Activated T-cell treated with anti-CD3 and anti-CD28 coated beads for 48 hours (primary cell): ENCODE measurements at places on chromosomes 4 and X.

- no peak for DNase-seq
These were observed 161.0 kb downstream of the CPXCR1 start for GRCh38 chrX:88908056-88908455.

GRCh38 chr4:55397520-55398321, 2.0 kb downstream of the TMEM165 start:
- no peak for DNase-seq

GRCh38 chr4:14309431-14309830, 681.9 kb upstream of the BOD1L1 start:
- no peak for DNase-seq

- DNase-seq: no peak
These were observed 376.0 kb downstream of the BCOR start for GRCh38 chrX:39721566-39722279.

DNA sequence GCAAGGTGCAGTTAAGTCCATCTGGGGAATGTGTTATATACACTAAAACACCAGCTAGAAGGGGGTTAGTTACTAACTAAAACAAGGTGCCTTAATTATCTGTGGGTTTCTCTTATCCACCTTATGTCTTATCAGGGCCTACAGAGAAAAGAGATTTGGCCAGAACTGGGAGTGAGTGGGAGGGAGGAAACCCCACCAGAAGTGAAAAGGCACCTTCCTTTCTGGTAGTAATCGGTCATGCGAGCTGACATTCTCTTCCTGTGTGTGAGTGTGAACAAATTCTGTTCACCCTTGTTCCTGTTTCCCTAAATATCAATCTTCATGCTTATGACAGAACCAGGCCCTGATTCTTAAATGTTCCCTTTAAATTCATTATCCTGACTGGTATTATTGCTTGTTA, 43.5 kb downstream of the SRPX2 start:
- DNase-seq: no peak

DNA sequence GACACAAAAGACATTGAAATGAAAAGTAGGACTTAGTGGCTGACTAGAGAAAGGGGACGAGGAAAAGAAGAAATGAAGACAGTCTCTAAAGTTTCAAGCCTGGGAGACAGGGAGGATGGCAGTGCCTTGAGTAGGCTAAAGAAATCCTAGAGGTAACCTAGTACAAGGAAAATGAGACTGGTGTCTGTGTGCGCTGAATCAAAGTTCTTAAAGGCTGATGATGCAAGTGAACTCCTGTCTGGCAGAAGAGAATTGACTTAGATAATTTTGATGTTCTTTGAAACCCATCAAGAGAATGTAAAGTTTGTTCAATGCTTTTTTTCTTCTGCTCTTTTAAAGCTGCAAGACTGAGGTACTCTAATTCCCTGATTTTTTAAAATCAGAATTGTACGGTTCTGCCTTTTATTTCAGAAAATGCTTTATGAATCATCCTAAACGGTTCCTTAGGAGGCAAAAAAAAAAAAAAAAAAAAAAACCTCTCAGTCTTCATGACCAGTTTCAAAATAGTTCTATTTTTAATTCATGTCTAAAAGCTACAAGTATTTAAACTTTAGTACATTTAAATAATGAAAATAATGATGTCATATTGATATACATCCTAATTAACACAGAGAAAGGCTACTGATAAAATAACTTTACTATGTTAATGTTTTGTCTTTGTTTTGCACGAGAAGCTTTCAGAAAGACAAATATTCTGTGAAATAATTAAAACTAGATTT, 189.8 kb downstream of the PPP3CA start:
- DNase-seq: no peak

GRCh38 chr4:70945452-70946055, 43.4 kb downstream of the MOB1B start:
- DNase-seq: no peak

GRCh38 chrX:101659601-101660063, at the start of gene ARMCX2:
Gene ARMCX2, minus strand, starts transcription at chrX:101659850. Its CDS starts 2,262 bp downstream, at chrX:101657588.
- no peak for DNase-seq

DNA sequence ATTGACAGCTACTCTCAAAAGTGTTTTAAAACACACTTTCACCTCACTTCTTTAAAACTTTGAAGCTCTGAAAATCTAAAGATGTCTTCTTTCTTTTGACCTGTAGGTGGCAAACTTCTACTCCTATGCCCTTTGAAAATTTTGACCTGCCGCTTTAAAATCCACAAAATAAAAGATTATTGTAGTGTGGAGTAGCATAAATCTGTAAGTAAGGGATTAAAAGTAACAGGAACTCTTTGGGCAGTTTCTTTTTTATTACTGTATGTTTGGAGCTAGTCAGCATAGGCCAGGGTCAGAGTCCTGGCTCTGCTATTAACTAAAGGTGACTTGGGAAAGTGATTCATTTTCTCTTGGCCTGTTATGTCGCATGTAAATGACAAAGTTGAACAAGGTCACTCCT, 25.5 kb downstream of the BBS12 start:
- no peak for DNase-seq

GRCh38 chr4:45120163-45120562, 393.8 kb upstream of the GNPDA2 start:
- no peak for DNase-seq

DNA sequence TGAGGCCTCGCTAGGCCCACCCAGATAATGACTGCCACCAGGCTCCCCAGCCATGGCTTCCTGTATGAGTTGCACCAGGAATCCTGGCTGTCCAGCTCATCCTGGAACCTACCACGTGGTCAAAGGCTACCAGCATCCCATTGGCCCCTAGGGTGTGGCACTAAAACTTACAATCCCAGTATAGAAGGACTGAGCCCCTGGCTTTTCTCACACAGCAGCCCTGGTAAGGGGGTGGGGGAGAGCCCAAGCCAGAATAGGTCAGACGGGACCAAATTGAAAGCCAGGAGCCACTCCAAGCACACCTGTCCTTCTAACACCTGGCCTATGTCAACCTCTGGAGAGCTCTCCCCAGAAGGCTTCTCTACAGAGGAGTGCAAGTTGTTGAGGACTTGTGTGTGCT, 269.3 kb upstream of the AGTR2 start:
- DNase-seq: no peak

DNA sequence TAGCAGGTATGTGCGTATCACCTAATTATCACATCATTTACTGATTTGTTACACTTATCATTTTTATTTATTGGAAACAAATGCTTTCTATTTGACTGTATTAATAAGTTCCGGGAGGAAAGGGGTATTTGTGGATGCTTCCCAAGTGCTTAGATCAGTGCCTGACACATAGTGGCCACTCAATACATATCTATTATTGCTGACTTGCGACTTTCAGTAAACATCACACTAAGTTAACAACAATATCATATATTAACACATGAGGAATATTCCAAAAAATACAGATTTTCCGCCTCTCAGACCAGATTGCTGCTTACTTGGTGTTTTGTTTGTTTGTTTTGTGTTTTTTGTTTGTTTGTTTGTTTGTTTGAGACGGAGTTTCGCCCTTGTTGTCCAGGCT, 52.6 kb upstream of the ZFP42 start:
- no peak for DNase-seq

DNA sequence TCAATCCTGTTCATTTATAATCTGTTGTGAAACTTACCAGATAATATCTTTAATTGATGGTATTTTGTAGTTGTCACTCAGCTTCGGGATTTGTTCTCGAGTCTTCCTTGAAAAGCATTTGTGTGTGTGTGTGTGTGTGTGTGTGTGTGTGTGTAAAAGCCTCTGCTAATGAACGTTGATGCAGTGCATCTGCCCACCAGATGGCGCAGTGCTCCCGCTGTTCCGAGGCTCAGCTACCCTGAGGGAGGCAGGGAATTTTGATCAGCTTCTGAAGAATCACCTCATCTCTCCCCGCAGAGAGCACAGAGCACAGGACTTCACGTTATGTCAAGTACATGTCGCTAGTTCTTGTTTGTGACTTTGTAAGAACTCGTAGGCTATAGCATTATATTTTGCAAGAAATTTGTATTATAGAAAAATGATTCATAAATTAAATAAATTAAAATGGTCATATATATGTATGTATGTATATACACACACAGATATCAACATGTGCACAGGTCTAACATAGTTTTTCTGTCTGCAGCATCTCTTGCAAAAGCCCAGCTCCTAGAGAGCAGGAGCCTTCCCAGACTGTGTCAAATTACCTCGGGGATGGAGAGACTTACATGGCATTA, 316.7 kb upstream of the IGFBP7 start:
- DNase-seq: peak; percentile 29

DNA sequence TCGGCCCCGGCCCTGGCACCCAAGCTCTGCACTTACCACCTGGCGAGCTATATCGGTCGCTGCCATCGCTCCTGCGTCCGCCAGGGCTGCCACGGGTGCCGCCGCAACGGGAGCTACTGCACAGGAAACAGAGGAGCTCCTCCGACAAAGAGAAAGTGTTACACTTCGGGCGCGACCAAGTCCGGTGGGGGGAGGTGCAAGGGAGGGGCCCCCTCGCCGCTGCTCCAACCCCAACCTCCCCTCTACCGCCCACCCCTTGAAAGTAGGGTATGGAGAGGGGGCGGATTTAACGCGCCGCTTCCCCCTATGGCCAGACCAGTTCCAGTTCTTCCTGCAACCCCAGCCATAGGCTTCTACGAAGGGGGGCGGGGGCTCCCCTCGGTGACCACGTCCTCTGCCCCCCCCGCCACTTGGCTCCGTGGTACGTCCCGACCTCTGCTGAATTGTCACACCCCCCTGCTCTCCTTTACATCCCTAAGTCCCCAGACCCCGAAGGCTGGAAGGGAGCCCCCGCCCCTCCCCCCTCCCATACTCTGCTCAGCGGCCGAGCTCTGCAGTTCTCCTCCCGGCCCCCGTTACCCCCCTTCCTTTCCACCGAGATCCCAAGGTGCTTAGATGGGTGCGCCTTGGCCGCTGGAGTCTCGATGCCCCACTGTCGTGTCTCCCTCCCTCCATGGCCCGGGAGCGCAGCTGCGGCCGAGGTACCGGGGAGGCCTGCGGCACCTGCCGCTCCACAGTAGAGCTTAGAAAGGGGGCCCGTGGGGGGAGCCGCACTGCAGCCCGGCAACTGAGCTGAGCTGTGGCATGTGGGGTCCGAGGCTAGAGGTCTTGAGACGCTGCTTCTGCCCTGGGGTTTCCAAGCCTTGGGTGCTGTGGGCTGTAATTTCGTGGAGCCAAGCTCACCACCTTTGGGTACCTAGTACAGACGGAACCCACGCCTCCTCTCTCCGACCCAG, at the start of gene SEPTIN6:
TSS of gene SEPTIN6 (minus strand) at position 129 of the 956 bp plus-strand sequence. CDS start at position 66, 63 bp downstream.
- DNase-seq: peak; percentile 75

DNA sequence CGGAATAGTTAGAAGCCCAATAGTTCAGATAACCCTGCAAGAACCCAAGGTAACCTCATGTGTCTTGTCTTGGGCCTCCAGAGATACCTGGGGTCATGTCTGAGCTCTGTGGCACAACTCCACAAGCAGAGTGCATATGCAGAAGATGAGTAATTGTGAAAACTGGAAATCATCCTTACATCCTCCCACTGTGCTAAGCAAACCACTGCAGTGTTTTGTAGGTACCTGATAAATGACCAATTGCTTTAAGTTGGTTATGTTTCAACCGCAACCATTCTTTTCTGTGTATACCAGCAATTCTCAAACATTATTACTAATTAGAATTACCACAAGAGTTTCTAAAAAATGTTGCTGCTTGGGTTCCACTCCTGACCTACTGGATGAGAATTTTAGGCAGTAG, 73.2 kb downstream of the CBLL2 start:
- DNase-seq: no peak

DNA sequence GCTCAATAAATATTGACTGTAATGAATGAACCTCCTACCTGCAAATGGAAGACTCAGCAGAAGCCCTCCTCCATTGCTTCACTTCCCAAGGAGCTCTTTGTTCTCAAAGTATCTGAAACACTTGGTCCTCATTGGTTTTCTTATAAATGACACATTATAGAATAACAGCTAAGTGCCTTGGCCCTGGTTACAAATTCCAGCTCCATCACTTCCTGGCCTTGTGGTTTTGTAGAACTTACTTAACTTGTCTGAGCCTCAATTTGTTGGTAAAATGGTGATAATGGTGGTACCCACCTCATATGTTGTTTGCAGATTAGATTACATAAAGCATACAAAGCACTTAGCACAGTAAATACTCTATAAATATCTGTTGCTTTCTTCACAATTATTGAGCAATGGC, 25.2 kb upstream of the SMIM20 start:
- no peak for DNase-seq

- DNase-seq: no peak
These were observed 28.2 kb downstream of the FAM149A start for GRCh38 chr4:186132577-186133242.

GRCh38 chrX:134990801-134991481, at the start of gene SMIM10:
Gene SMIM10, plus strand, starts transcription at chrX:134990991. Its CDS starts 105 bp downstream, at chrX:134991096.
- peak; percentile 29 for DNase-seq

DNA sequence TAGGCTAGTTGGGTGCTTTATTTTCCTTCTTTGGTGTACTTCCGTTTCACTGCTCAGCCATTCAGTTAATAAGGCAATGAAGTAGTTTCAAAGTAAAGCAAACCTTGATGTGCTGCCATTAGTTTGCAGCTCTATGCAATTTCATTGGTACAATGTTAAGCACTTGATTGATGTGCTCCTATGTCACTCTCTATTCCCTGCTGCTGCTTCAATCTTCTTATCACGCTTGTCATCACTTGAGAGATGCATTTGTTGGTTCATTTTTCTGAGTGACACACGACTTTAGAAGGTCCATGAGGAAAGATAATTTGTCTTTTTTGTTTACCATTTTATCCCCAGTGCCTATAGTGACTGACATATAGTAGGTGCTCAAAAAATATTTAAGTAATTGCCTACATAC, 871.0 kb upstream of the PABPC4L start:
- DNase-seq: no peak

- no peak for DNase-seq
These were observed 273.3 kb downstream of the SH2D1A start for GRCh38 chrX:124619710-124620109.

DNA sequence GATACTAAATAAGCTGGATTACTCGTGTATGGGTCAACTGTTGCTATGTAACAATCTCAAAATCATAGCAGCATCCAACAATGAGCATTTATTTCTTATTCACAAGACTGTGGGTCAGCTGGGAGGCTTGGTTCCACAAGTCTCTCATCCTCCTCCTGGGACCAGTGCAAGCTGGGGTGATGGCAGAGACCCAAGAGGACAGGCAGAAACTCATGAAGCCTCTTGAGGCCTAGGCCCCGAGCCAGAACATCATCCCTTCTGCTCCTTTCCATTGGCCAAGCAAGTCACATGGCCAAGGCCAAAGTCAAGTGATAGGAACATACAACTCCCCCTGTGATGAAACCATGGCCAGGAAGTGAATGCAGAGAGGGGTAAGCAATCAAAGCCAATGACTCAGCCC, 422.1 kb downstream of the BCOR start:
- DNase-seq: no peak

GRCh38 chr4:40573593-40574311, 55.9 kb downstream of the RBM47 start:
- no peak for DNase-seq

GRCh38 chr4:187294861-187295260, 571.2 kb upstream of the FAT1 start:
- no peak for DNase-seq
